ENCODE measurements at places on chromosomes 6 and 20.

DNA sequence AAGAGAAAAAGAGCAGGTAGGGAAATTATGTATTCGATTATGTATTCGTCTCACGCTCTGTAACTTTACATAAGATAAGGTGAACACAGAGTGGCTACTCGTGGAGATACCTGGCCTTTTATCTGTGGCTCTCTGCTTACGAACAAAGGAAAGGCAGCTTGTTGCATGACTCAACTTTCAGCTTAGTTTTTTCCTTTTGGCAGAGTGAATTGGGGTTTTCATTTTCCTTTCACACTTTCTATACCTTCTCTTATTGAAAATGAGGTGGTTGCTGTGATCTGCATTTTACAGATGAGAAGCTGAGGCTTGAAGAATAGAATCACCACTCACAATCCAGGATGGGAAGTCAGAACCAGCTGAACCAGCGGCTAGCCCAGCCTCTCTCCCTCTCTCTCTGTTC, 13.3 kb upstream of the KCNK15 start:
- DNase-seq: no peak

DNA sequence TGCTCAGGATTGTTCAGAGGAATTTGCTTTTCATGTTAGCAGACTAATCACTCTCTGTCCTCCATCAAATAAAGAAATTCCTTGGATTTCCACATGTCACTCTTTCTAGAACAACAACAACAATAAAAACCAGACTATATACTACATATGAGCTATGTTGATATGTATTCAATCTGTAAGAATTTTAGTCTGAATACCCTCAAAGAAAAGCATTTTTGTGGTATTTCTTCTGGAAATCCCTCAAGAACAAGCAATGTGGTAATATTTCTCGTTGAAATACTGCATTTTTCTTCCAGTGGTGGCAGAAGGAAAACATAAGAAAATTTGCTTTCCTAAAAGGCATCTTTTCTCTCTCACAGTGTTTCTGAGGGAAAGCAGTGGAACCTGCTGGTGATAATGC, 312.6 kb upstream of the RSPO3 start:
- DNase-seq: no peak

DNA sequence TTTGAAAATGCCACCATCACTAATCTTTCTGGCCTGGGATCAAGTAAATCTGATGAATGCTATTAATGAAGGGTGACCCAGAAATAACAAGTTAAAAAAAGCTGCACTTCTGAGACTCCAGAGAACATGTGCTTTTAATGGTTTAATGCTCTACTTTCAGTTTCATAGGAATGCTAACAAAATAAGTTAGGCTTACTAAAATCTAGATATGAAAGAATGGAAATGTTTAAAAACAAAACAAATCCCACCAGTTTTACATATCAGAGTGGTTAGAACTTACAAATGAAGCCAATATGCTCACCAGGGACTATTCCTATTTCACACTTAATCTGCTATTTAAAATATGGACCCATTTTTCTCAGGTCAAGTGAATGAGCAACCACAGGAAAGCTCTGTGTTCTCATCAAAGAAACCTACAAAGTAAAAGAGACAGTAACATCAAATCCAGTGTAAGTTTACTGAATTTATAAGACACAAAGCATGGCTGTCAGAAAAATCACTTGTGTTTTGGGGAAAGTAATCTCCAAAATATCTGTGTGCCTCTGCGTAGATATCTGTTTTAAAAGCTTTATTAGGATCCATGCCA, 40.3 kb downstream of the FYN start:
- DNase-seq: no peak

DNA sequence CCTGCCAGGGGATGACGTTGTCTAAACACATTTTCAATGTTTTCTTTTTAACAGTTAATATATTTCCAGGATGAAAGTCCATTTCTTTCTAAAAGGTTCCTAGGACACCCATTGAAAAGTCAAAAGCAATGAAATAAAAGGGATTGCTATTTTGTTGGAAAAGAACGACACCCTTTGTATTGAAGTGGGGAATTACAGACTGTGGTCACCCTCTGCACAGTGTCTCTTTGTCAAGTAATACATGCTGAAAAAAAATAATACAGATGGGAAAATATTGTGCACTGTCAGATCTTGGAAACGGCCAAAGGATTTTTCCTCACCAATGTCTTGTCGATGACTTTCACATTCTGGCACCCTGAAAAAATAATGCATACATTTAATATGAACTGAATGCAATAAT, 56.9 kb downstream of the HAO1 start:
- DNase-seq: no peak

DNA sequence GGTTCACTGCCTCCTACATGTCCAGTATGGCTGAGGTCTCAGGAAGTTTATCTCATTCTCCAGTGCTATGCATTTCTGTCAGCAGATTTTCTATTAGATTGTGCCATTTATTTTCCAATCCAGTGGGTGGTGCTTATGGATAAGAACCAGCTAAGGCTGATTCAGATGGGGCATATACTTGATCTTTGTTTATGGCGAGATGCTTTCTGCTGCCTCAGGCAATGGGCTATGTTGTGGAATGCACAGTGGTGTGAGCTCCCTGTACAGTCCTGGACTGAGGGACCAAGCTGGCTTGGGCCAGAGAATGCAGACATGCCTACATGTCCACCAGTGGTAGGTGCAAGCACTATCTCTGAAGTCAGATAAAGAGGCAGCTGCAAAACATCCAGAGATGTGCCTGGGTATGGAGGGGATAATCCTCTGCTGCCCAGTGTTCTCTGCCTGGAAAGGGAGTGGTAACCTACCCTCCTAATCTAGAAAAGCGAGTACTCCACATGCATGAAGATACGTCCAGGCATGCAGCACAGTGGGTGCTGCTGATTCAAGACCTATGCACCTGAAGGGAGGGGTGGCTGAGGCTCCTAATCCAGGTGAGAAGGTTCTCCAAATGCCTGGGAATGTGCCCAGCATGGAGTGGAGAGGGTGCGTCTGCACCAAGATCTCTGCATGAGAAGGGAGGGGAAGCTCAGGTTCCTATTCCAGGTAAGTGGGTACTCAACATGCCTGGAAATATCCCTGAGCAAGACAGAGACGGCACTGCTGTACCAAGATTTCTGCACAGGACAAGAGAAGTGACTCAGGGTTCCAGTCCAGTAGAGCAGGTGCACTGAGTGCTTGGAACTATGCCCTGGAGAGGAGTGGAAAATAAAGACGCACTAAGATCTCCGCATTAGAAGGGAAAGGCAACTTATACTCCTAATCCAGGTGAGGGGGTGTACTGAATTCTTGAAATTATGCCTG, 9.4 kb downstream of the CST4 start:
- DNase-seq: no peak

Data from stimulated activated CD8-positive, alpha-beta memory T cell treated with anti-CD3 and anti-CD28 coated beads, Interleukin-2, amount 100 ng/mL, for 1 hour (primary cell).